ENCODE measurements at places on chromosomes 16 and 17.

- peaks cover 8% of the 10 kb centered on the region for H3K4me1 ChIP-seq
- DNase-seq, result no peak
- H3K27ac ChIP-seq, result no peak overlapping the region
- no peaks in the 10 kb centered on the region for H3K27me3 ChIP-seq
- H3K36me3 ChIP-seq, result no peaks in the 10 kb centered on the region
Observed at GRCh38 chr16:8720080-8720966, 45.9 kb downstream of the ABAT start.

DNA sequence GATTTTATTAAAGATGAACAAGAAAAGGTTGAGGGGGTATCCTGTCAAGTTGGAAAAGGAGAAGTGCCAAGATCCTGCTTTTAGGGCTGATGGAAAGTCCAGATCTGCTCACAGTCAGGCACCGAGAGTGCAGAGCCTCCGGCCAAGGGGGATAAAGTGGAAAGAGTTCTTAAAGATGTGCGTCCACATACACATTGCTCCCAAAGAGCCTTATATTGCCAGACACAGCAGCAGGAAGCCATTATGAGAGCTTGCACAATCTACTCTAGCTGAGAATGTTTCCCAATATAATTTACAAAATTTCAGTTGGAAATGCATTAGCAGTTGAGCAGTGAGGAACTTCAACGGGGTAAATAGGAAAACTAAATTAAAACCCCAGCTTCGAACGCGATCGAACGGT is 95.6 kb downstream of the SALL1 start:
- H3K4me1 ChIP-seq, result no peaks in the 10 kb centered on the region
- peaks cover 59% of the 10 kb centered on the region for H3K27me3 ChIP-seq
- H3K27ac ChIP-seq, result no peak overlapping the region
- DNase-seq, result no peak
- H3K4me3 ChIP-seq, result no peak overlapping the region

DNA sequence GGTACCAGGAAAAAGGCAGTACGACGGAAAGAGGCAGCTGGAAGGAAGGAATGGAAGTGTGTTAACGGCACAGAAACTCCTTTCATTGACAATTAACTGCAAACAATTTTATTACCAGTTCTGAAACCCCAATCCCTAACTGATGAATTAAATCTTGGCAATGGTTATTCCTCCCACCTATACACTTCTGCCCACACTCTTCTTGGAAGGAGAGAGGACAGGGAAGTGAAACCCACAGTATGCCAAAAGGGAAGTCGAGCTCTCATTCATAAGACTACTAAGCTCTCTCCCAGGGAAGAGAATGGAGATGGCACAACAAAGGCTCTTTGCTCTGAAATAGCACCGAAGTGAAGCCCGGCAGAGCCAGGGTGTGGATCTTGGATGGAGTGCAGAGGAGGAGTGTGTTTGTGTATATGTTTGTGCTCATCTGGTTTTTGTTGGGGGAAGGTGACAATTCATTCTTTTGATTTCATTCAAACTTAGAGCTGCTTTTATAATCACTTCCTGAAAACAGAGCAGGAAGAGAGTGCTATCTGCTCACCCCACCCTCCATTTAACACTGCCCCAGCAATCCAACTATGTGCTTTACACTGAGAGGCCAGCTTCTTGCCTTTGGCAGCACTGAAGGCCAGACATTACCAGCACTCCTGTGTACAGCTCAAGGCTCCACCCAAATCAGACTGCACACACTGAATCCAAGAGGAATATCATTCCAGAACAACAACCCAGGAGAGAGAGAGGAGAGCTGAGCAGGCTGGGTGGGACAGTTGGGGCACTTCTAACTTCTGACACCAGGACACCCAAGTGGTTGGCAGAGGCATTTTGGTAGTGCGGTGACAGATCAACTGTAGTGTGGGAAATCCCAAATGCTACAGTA is 68.7 kb downstream of the HIC1 start:
- H3K36me3 ChIP-seq, result peaks cover 14% of the 10 kb centered on the region
- H3K27me3 ChIP-seq, result no peaks in the 10 kb centered on the region
- DNase-seq, result no peak

DNA sequence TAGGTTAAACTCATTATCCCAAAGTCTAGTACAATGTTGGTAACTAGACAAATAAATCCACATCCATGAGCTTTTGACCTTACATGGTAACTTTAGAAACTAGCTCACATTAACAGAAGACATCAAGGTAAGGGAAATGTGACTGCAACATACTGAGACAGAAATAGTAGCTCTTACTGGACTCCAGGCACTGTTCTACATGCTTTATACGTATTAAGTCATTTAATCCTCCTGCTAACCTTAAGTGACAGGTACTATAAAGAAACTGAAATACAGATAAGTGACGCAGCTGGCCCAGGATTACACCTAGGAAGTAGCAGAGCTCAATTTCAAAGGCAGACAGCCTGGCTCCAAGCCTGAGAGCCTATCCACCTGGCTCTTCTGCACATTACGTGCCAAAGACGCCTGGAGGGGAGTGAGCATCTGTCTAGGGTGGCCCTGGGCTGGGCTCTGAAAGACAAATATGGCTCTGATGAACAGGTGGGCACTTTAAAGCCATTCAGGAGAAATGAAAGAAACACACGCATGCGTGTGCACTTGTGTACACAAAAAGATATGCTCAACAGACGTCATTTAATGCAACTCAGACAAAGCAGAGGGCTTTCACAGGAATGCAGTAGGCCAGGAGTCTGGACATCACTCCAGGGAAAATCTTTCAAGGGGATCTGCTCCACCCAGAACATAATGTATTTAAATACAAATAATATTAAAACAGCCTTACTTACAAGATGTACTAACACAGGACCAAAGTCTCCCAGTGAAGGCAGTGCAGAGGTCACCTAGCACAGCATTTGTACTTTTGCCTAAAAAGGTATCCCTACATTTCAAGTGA is 4.4 kb downstream of the ZC3H7A start:
- H3K36me3 ChIP-seq, result peaks cover 6% of the 10 kb centered on the region
- H3K4me1 ChIP-seq, result peaks cover 87% of the 10 kb centered on the region
- H3K27ac ChIP-seq, result peak overlapping the region; percentile 98
- no peak overlapping the region for H3K4me3 ChIP-seq
- H3K27me3 ChIP-seq, result no peaks in the 10 kb centered on the region

DNA sequence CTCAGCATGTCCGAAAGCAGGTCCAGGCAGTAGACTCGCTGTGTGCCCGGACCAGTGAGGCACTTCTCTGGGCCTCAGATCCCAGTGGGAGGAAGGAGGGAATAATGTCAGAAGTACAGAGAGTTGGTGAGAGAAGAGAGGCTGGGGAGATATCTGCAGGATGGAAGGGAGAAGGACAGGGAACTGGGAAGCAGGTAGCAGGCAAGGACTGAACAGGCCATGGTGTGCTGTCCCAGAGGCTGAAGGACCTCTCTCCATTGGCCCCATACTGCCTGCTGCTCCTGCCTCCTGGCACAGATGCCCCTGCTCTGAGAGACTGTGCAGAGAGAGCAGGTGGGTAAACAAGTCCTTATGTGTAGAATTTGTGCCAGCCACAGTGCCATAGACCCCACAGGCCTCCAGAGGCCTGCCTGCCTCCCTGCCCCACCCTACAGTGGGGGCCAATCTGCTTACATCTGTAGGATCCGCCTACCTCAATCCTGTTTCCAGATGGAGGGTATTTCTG is 34.2 kb upstream of the CRHR1 start:
- H3K4me1 ChIP-seq, result no peaks in the 10 kb centered on the region
- no peak overlapping the region for H3K4me3 ChIP-seq

DNA sequence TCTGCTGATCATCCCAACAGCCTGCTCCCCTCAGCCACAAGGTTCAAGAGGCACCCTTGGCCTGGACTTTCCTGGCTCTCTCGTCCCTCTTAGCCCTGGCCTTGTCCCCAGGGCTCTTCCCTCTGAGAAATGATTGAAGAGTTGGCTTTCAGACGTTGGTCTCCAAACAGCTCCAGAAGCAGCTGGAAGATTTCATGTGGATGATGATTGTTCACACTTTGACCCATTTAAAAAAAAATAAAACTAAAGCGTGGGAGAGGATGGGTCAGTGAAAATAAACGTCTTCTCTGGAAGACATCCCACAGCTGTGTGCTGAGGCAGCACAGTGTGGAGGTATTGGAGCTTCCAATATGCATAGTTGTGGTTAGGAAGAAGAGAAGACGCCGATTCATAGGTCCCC is 54.7 kb upstream of the CDH11 start:
- H3K36me3 ChIP-seq, result no peaks in the 10 kb centered on the region
- H3K27ac ChIP-seq, result peak overlapping the region; percentile 6
- peak; percentile 54 for DNase-seq
- peaks cover 5% of the 10 kb centered on the region for H3K4me1 ChIP-seq

DNA sequence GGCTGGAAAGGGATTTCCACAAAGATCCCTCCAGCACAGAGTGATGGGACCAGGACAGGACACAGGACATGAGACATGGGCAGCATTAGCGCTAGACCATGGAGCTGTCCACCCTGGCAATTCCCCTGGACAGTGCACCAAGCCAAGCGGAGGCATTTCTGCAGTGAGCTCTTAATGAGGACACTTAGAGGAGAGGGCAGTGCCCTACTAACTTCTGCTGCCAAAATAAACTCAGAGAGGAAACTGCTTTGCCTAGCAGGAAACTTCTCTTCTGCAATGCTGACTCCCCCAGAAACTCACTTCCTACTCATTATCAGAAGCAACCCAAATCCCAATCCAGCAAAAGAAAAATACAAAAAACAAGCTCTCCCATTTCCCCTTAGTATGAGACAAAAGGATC is 119.2 kb downstream of the HS3ST2 start:
- no peak overlapping the region for H3K27ac ChIP-seq
- peaks cover 13% of the 10 kb centered on the region for H3K4me1 ChIP-seq
- H3K36me3 ChIP-seq, result no peaks in the 10 kb centered on the region
